ENCODE measurements at places on chromosomes 11 and 22. TPM values are rescaled to one million over a fixed set of nuclear protein-coding genes. Genes with fewer than 3 reads are reported as not detected.

- DNase-seq: no peak
Observed at GRCh38 chr22:42511401-42511891, 8.2 kb downstream of the RRP7A start.

DNA sequence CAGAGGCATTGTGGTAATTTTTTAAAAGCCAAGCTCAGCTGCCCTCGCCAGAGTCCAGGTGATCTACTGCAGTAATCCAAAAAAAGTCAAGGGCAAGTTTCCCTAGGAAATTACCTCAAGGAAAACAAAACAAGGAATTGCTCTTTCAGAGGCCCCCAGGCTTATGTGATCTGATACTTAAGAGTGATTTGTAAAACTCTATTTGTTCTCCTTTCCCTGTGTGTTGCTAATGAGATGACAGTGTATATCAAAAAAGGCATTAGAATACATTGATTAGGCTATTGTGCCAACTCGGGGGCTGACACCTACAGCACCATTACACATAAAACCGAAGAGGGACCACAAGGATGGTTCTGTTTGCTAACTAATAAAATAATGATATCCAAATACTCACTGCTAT lies 44.5 kb upstream of the CHRM4 start:
- no peak for DNase-seq

DNA sequence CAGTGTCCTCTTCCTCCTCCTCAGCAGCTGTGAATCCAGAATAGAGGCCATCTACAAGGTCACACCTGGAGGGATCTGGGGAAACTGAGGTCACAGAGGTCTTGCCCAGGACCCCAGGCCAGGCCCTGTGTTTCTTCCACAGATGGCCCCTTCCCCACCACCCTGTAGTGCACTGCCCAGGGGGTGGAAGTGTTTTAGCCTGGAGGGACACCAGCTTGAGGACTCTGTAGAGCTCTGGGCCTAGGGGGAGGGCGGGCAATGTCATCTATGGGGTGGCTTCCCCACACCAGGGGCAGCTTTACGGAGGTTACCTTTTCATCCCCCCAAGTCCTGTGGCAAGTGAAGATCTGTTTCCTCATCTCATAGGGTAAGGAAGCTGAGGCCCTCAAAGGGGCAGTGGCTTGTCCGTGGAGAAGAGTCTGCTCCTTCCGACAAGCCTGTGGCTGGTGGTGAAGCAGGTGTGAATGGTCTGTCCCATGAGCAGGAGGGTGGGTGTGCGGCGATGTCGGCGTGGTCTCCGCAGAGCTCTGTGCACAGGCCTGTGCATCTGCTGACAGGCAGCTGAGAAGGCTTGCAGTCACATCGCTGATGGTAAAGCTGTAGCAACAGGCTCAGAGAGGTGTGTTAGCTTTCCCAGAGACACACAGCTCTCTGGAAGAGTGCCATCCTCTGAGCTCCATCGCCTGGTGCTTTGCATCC lies 74.1 kb upstream of the WNT7B start:
- DNase-seq: no peak

DEFB131B gene
- total RNA-seq: not detected

IGSF9B gene
- 34.5 TPM for total RNA-seq

Data from activated CD8-positive, alpha-beta memory T cell treated with anti-CD3 and anti-CD28 coated beads, Interleukin-2, amount 10 ng/mL, durations not matched to agents 7 days and 5 days (primary cell).